Fibroblast of pulmonary artery (primary cell): ENCODE measurements at places on chromosomes 6 and 20.

DNA sequence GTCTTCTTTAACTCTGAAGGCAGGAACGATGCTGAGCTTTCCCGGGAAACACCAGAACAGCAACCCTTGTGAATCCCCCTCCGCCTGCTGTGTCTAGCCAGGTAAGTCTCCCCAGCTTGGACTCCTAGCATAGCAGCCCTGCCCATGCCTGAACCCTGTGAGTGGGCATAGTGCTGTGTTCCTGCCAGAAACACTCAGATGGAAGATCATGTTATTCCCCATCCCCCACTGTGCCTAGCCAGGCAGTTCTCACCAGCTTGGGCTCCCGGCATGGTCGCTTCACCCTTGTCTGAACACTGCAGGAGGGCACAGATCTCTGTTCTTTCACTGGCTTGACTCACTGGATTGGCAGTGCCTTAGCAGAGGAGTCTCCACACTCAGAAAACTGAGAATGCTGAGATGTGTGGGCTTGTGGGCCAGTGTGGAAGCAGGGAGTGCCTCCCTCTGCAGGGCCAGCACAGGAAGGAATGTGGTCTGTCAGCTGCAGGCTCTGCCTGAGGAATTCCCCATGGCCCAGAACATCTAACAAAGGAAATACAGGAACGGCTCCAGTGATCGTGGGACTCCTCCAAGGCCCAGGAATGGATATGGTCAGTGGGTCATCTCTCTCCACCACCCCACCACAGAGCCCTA, 440.1 kb upstream of the ADGRB3 start:
- DNase-seq, result no peak

- DNase-seq, result peak; percentile 21
Observed at GRCh38 chr20:43404878-43405277, 52.8 kb upstream of the SRSF6 start.

DNA sequence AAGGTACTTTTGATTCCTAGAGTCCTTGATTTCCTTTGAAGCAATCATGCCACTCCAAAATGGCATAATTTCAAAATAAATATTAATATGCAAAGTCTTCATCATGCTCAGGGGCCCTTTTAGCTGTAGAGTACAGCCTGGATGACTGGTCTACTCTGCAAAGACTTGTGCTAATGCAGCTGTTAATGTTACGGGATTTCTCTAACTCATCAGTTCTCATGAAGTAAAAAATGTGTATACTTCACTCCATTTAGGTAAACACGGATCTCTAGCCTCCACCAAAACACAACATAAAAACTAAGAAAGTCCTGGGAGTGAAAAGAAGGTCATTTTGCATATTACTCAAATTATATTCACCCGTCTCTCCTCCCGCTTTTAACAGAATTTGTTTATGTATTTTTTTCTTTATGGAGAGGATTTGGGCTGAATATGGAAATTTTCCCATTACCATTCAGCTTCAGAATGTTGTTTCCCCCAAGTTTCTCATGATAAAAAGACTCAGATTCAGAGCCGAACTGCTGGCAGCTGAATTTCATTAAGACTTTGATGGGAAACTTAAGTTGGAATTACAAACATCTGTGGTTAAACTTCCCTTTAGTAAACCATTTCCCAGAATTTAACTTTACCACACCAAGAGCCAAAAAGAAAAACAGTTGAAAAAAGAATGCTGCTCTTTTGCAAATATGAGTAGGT, 8.7 kb downstream of the LAMA4 start:
- peak; percentile 67 for DNase-seq

DNA sequence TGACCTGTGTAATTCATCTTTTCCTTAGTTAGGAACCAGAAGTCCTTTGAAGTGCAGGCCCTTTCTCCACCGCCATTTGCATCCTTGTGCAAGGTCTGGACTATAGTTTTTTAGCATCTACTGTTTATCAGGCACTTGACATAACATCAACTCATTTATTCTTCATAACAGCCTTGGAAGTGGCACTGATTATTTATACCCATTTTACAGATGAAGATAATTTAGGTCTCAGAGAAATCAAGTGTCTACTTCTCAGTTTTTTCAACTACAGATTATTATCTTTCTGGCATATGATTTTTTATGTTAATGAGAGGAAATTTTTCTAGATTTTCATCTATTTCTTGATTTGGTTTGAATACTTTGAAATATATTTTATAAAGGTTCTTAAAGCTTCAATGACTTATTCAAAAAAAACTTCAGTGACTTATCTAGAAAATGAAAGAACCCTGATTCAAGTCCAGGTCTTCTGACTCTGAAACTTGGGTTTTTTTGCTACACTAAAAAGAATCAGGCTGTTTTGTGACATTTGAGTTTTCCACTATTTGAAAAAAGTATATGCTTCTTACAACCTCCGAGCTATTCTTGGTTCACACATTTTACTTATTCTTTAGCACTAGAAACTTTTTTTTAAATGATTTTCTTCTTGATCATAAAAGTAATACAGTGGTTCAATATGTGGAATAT, 3.1 kb upstream of the UBE2J1 start:
- no peak for DNase-seq

DNA sequence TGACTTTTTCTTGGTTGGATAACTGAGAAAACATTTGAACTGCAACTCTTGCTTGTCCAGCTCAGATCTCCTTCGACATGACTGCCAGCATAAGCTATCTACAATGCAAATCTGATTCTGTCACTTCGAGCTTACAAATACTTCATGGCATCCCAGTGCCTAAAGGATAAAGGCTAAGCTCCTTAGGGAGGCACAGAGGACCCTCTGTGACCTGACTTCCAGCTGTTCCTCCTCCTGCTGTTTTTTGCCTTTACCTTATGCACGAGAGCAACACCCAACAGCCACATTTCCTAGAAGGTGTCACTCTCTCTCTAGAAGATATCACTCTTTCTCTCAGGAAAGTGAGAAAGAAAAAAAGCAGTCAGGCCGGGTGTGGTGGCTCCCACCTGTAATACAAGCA, 23.4 kb downstream of the SLC17A5 start:
- no peak for DNase-seq

DNA sequence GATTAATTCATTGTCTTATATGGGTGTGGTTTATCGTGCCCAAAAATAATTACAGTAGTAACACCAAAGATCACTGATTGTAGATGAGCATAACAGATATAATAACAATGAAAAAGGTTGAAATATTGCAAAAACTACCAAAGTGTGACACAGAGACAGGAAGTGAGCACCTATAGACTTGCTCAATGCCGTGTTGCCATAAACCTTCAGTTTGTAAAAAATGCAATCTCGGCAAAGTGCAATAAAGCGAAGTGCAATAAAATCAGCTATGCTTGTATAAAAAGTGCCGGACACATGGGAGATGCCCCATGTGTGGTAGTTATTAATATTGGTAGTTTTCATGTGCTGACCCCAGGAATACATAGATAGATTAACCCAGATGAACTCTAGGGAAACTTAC, 192.6 kb downstream of the NRN1 start:
- no peak for DNase-seq

- DNase-seq, result no peak
Observed at GRCh38 chr20:32518593-32519380, 66.3 kb downstream of the NOL4L start.

DNA sequence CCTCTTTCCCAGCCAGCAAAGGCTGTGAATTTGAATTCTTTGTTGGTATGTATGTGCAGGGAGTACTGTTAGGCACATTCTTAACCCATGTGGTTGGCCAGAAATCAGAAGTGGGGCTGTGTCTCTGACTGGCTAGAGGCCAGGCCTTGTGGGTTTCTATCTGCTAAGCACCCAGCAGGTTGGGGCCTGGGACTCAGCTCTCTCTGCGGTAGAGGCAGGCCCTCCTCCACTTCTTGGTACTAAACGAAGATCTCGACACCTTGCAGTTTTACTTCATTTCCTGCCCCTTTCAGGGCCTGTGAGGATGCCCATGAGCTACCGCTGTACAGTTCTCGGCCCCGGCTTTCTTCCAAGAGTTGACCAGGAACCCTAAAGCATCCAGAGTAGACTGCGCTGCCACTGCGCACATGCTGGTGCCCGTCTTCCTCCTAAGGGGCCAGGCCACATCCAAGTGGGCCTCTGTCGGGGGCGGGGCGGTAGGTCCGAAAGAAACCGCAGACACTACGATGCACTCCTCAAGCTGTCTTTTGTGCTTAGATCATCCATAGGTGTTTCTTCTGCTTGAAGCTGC, 51.1 kb downstream of the TCP11 start:
- DNase-seq, result peak; percentile 72

- no peak for DNase-seq
Observed at GRCh38 chr6:38498805-38499445, 140.8 kb downstream of the BTBD9 start.

DNA sequence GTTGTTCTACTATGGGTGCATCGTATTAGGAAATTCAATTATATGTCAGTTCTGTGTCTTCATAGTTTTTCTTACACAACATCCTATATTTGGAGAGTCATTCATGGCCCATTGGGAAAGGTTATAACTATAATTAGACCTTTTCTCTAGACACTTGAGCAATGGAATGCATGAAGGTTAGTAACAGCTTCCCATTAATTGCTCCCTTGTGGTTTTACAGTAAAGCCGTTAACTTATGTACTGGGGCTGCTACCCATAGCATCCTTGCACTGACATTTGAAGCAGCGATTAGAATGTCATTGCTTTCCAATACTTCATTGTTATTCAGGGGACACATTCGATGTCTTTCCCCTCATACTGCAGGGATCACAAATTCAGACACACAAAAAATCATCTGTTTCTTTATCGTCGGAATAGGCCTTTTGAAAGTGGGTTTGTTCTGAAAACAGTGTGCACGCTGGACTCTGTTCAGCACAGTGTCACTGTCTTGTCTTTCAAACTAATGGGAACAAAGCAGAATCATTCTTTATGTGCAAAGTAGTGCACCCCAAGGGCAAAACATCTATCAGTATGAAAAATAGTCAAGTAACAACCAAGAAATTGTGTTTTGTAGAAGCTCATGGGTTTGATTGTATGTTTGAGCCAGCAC, 634.3 kb upstream of the MAP3K7 start:
- DNase-seq, result no peak

GRCh38 chr6:14288910-14289309, 171.3 kb downstream of the CD83 start:
- DNase-seq, result no peak
